ENCODE measurements at places on chromosomes 4 and X. TPM values are rescaled to one million over a fixed set of nuclear protein-coding genes. Genes with fewer than 3 reads are reported as not detected.

The ARR3 gene
- total RNA-seq = not detected

The NSG1 gene
- 1.6 TPM for total RNA-seq

The CPZ gene
- 6.3 TPM for total RNA-seq

DNA sequence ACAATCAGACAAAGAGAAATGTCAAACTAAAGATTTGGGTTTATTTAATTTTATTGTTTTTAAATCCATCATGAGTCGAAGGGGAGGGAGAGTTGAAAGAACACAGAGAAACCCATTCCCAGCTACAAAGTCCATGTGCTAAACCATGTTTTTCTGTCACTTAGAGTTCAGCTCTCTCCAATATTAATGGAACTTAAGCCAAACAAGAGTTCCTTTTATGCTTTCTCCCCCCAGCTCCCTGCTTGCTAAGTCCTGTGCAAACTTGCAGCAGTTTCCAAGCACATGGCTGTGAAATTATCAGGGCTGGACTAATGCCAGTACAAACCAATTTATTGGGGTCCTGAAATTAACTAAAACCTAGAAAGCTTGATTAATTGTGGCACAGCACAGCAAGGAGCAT lies 9.7 kb upstream of the CHRDL1 start:
- no peak for DNase-seq

DNA sequence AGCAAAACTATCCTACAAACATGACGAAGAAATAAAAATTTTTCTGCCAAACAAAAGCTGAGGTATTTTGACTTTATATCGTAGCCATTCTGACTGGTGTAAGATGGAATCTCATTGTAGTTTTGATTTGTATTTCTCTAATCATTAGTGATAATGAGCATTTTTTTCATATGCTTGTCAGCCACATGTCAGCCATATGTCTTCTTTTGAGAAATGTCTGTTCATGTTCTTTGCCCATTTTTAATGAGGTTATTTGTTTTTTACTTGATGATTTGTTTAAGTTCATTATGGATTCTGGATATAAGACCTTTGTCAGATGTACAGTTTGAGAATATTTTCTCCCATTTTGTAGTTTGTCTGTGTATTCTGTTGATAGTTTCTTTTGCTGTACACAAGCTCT lies 24.5 kb downstream of the F8A2 start:
- no peak for DNase-seq

- no peak for DNase-seq
Measured at GRCh38 chr4:118732591-118733330, 47.6 kb downstream of the METTL14 start.

- DNase-seq = no peak
Measured at GRCh38 chr4:185179488-185179887, 24.3 kb downstream of the CFAP97 start.

DNA sequence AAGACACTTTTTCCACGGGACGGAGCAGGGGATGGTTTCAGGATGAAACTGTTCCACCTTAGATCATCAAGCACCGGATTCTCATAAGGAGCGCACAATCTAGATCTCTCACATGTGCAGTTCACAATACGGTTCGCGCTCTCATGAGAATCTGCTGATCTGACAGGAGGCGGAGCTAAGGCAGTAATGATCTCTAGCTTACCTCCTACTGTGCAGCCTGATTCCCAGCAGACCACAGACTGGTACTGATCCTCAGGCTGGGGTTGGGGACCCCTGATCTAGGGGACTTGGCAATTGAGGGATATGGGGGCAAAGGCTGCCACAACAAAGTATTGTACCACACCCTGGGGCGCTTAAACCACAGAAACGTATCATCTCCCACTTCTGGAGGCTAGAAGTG lies 25.7 kb downstream of the ZNF185 start:
- DNase-seq = no peak

Measured in mucosa of gallbladder (tissue), 1 donor.